Urinary bladder (tissue), 4 donors: ENCODE measurements at places on chromosomes 4 and X. TPM values are rescaled to one million over a fixed set of nuclear protein-coding genes. Genes with fewer than 3 reads are reported as not detected.

SPANXN4 gene
- not detected for polyA plus RNA-seq

- DNase-seq: no peak
These were observed 89.2 kb upstream of the JADE1 start for GRCh38 chr4:128720270-128720669.

RBMXL3 gene
- polyA plus RNA-seq: not detected

DNA sequence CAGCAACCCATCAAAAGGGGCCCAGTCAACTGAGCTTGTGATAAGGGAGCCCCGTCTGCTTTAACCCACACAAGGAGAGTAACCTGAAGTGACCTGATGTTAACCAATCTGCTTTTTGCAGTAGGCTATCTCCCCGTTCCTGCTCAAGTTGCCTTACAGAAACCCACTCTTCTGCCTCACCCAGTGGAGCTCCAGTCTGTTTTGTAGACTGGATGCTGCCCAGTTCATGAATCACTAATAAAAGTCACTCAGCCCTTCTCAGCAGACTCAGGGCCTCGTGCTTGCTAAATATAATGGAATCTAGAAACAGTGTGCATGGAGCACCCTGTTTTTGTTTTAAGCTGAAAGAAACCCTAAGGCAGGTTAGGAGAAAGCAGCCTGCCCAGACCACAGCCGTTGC is 312.3 kb downstream of the FBXW7 start:
- DNase-seq: no peak

TRMT10A gene
- polyA plus RNA-seq: 4.1 TPM

SPON2 gene
- 123 TPM for polyA plus RNA-seq

DNA sequence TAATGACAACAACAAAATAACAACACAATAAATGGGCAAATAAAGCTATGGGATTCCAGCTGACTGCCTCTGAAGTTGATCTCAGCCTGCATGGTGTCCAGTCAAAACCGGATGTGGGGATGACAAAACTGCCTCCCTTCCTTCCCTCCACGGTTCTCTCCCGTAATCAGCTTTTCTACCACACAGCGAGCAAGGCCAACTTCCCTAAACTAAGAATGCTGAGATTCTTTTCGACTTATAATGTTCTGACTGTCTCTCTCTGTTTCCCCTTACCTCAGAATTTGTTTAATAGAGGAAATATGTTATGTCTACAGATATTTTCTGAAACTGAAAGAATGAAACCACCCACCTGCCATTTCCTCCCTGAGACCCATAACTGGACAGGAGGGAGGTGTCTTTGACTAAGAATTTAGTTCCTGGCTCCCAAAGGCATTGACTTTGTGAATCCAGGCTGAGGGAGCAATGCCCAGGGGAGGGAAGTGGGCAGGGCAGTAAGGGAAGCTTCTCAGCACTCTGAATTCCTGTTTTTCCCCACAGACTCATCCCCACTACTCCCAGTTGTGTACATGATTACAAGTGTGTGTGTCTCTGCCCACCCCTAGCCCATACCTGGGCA is 1.0 kb upstream of the TLR1 start:
- no peak for DNase-seq

- DNase-seq: no peak
These were observed 139.7 kb downstream of the SMIM20 start for GRCh38 chr4:26053761-26054160.

PDE6B gene
- polyA plus RNA-seq: 4.1 TPM

EXOSC9 gene
- polyA plus RNA-seq: 20.3 TPM

GRCh38 chrX:22739276-22739675 is 260.5 kb upstream of the DDX53 start:
- no peak for DNase-seq

- no peak for DNase-seq
These were observed 42.4 kb downstream of the NAT8L start for GRCh38 chr4:2101346-2102044.

DNA sequence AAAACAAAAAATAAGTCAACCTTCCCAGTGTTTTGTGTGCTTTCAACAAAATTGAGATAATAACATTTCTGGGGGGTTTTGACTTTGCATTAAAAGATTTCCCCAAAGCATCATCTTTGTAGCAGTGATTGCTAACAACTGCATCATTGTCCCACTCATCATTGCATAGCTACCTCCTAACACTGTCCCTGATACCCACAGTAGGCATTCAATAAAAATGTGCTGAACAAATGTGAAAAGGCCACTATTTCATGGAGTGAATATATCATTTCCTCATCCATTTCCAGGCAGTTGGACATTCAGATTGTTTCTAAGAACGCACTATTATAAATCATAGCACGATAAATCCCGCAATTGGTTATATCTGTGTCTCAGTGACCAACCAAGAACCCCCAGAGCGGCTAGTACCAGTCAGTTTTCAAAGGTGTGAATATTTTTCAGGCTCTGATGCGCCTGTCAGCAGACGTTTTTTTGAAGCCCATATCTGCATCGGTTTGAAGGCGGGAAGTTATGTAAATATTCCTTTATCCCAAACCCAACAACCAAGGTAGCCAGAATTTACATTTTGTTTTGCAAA is 36.0 kb upstream of the CRMP1 start:
- no peak for DNase-seq

DNA sequence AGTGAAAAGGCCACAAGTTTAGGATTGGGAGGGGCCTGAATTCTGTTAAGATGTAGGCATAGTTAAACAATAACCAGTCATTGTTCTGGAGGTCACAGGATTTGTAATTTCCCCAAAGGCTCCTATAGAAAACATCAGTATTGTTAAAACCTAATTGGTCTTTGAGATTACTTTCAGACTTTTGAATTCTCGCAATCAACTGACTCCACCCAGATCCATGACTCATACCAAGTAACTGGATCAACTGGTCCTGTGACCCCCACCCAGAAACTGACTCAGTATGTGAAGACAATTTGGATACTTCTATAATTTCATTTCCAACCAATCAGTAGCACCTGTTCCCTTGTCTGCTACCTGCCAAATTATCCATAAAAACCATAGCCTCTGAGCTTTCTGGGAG is 28.4 kb downstream of the MAGEB16 start:
- DNase-seq: no peak

- DNase-seq: no peak
These were observed 530.3 kb upstream of the PRKX start for GRCh38 chrX:4243759-4244158.

DGAT2L6 gene
- not detected for polyA plus RNA-seq

EPGN gene
- polyA plus RNA-seq: 0.77 TPM
